ENCODE measurements at places on chromosomes 2 and 18.

- ATAC-seq, result no peak
These were observed 43.4 kb downstream of the PLCL1 start for GRCh38 chr2:197847651-197848401.

GRCh38 chr2:42127425-42128424 is 41.4 kb upstream of the EML4 start:
- ATAC-seq, result no peak

DNA sequence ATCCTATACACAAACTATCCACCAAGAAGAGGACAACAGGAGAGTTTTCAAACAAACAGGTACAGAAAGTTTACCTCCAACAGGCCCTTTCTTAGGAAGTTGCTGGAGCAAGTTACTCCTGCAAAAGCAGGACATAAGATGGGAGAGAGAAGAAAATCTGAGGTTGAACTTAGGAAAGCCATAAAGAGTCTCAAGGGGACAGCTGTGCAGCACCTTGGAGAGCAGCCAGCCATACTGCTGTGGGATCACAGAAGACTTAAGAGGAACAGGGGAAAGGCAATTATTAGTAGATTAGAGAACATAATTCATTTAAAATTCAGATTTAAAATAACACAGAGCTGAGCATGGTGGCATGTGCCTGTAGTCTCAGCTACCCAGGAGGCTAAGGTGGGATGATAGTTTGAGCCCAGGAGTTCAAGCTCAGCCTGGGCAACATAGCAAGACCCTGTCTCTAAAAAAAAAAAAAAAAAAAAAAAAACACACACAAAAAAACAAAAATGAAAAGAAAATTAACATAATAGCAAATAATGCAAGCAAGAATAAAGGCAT is 148.1 kb upstream of the SIX3 start:
- no peak for ATAC-seq

DNA sequence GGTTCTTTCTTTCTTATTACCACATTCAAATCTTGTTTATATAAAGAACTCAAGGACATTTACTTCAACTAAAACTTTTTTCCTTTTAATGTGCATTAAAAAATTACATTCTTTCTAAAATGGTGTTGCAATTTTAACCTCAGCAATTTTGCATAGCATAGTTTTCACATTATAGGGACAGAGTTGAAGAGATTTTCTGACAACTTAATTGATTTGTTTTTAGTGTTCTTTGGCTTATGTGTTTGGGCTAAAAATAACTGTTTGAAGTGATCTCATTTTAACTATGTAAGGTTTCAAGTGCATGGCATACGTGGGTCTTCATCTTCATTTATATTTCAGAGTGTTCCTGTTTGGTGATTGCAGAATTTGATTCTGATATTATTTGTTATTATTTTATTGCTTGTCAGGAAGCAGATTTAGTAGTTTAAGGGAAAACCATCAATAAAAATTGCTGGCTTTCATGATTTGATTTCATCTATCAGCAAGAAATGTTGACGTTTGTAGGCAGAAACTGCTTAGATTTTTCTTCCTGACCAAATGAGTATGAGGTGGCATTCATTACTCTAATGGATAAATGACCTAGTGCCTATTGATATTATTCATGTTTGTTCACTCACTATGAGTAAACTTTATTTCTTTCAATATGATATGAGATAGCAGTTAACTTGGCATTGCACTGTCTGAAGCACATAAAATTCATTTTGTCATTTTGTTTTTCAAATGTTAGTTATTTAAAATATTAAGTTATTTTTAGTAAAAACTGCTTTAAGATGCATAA is 398.4 kb downstream of the NUP35 start:
- ATAC-seq, result no peak

- ATAC-seq, result no peak
These were observed 4.3 kb downstream of the SRBD1 start for GRCh38 chr2:45606796-45607195.

- peak; percentile 50 for ATAC-seq
These were observed 76.3 kb downstream of the ANTXR1 start for GRCh38 chr2:69089266-69089665.

DNA sequence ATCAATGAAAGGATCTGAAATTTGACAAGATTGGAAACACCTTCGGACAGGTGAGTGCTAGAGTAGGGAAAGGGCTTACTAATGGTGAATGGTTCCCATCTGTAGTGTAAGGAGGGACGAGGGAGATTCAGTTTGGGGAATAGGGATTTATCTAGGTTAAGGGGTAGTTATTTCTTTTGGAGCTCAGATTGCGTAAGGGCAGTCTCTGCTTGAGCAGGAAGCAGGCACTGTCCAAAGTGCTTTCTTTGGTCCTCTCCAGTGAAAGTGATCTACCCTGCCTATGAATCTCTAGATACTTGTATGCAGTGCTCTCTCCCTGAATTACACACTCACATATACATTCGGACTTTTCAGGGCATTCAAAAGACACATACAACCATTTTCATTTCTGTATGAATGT is 272.9 kb upstream of the FIGN start:
- no peak for ATAC-seq

DNA sequence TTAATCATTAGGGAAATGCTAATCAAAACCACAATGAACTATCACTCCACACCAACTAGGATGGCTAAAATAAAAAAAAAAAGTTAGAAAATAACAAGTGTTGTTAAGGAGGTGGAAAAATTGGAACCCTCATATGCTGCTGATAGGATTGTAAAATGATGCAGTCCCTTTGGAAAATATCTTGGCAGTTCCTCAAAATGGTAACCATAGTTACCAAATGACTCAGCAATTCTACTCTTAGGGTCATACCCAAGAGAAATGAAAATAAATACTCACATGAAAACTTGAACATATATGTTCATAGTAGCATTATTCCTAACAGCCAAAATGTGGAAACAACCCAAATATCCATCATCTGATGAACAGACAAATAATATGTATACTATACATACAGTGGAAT is 15.7 kb upstream of the ACVR2A start:
- no peak for ATAC-seq

GRCh38 chr2:38485734-38486133 is 108.7 kb upstream of the ATL2 start:
- no peak for ATAC-seq

DNA sequence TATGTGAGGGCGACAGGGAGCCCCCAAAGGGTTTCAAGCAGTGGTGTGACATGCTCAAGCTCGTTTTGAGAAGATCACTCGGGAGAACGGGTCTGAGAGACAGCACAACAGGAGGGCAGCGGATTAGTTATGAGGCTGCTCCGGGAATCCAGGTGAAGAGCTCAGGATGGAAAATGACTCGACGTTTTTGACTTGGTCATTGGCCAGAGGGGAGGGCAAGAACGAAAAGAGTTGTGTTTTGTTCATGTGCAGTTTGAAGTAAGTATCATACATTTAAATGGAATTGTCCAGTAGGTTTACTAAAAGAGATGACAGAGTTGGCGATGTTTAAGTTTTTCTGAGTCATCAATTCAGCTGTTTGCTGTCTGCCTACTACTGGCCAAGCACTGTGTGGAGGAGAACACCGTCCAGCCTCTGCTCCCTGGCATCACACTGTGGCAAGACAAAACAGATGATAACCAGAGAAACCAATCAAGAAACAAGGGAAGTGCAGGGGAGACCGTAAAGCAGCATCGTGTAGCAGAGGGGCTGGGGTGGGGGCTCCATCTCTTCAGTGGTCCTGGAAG is 25.3 kb upstream of the ANXA4 start:
- no peak for ATAC-seq

Data from gastroesophageal sphincter (tissue), 4 donors.